ENCODE measurements at places on chromosomes 1 and 21.

GRCh38 chr1:246566813-246567645, 773 bp downstream of the CNST start:
- DNase-seq: no peak

DNA sequence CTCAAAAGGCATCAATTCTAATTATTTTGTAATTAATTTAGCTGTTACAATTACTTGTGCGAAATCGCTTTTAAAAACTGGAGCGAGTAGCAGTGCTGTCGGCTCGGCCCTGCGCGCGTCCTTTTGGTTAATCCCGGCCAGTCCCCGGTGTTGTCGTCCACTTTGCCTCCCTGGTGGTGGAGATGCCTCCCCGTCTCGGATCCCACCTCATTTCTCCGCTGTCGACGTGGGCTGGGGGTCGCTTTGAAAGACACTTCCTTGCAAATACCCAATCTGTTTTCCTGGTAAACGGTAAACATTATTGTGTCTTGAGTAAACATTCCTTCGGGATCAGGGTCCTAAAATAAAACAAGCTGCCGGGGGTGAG, 3.7 kb downstream of the FOXD3 start:
- DNase-seq: no peak

DNA sequence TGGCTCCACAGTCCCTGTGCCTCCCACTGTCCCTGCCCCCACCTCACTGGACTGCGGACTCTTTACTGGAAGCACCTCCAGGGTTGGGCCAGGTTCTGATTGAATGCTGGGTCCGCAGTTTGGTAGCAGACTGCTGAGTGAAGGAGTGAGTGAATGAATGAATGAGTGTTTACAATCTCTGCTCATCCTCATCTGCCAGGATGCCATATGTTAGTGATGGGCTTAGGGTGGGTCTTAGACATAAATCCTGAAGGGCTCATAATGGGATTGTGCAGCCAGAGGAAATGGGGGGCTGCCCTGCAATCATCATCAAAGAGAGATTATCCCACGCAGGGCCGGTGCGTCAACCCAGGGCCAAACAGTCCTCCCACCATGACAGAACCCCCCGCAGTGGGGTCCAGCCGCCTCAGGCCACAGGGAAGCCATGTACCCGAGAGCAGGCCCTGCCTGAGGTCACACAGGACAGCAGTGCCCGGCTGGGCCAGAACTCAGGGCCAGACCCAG, 26.1 kb downstream of the SLC1A7 start:
- DNase-seq: no peak

DNA sequence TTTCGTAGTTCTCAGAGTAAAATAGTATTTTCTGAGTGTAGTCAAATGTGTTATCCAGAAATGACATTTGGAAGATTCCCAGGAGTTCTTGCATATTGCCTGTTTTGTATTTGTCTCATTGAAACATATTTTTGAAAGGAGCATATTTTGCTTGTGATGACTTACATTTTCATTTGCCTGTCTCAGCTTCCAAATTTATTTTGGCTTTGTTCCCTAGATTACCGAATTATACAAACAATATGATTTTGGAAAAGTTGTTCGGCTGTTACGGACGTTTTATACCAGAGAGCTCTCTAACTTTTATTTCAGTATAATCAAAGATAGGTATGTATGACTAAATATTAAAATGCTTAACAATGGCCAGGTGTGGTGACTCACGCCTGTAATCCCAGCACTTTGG, 46.0 kb downstream of the IARS2 start:
- no peak for DNase-seq

DNA sequence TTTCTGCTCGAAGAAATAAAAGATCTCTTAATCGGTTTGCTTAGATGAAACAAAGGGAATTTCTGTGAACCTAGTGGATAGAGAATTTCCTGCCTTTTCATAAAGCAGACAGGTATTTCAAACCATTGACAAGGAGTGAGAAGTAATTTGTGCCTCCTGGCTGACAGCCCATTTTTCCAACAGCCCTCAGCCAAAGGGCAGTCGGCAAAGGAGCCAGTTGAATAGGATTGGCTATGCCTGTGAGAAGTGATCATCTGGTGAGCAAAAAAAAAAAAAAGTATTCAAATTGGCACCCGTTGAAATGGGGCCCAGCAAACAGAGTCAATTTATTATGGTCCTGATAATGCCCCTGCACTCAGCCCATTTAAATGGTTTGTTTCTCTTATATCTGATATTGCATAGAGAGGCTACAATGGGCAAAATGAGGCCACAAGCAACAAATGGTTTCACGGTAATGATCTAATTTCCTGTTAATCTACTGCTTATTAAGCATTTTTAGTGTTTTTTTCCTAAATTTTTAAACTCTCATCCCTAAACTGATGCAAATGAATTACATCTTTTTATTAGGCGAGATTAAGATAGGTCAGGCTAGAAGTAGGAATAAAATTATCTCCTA, 477.5 kb downstream of the NUF2 start:
- DNase-seq: no peak

DNA sequence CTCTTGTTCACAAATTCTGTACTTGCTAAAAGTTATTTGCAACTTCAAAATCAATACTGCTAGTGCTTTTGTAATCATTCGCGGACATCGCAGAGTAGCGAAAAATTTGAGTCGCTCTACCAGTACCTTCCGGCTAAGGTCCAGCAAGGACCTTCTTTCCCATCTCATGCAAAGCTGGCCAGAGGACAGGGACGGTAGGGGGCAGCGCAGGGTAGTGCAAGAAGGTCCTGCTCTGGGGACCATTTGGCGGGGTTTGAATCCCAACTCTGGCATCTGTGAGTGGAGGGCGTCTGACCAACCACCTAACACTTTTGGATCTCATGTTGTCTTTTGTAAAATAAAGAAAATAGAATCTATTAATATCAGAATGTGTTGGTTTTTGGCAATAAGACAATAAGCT, 258.3 kb downstream of the SPATA17 start:
- no peak for DNase-seq

DNA sequence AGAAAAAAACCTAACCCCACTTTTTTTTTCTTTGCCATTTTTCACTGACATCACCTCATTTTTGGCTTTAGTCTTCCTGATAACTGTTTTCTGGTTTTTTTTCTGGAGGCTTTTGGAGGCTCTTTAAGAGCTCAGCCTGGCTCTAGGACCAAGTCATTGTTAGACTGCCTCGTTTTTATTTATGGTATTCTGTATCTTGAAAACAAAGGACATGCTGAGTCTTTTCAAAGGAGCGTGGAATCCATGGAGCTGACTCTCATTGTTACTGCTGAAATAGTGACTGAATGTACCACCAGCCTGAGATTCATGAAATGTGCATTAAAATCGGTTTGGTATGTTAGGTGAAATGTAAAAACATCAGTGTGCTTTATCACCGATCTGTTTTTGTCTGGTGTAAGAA, 28.0 kb downstream of the RASAL2 start:
- no peak for DNase-seq

DNA sequence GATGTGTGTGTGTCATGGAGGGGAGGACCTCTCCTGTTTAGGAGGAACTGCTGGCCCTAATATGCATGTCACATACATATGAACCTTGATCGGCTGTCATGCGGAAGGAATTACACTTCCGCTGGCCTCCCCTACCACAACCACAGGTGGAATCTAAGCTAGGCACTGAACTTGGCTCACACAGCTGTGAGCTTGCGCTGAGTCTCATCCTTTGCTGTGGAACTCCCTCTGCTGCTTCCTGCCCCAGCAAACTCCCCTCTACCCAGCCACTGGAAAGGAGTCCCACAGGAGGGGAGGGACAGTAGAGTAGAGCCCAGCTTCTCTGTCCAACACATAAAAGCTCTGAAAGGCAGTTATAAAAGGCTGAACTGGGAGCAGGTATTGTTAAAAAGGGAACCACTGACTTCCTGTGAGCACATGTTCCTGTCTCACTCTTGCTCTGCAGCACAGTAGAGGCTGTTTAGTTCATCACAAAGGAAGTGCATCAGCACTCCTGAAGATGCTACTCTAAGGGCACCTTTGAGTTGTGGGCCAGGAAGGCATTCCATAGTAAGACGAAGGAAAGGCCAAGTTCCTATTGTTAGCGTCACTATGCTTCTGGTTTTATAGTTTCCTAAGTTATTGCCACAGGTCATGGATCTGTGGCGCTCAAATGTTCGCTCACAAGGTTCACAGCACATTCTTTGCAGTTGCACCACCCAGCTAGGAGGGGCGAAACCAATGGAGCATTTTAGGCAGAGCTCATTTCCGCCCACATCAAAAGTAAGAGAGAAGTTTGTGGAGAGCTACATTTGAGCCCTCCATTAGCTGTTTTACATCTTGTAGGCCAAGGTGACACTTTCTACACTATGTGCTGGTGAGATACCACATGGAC, 17.7 kb upstream of the PTPRC start:
- no peak for DNase-seq

DNA sequence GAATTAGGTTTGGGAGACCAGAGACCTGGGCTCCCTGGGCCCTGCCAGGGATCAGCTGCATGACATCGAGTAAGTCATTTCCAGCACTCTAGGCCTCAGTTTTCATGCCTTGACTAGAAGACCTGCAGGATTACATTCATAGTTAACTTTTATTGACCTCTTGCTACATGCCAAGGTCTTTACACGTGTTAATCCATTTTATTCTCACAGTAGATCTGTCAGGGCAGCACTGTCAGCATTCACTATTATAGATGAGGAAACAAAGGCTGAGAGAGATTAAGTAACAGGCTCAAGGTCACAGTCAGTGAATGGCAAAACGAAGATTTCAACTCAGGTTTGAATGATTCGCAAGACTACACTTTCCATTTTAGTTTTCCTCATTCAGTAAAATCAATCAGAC, 37.0 kb downstream of the PGM1 start:
- no peak for DNase-seq

- no peak for DNase-seq
Measured at GRCh38 chr1:42979896-42980800, 21.5 kb upstream of the SLC2A1 start.

GRCh38 chr1:65255035-65255655, 54.2 kb upstream of the DNAJC6 start:
- DNase-seq: no peak

GRCh38 chr1:13830616-13831280, 130.8 kb downstream of the PRDM2 start:
- no peak for DNase-seq
